ENCODE measurements at places on chromosomes 2 and 18.

DNA sequence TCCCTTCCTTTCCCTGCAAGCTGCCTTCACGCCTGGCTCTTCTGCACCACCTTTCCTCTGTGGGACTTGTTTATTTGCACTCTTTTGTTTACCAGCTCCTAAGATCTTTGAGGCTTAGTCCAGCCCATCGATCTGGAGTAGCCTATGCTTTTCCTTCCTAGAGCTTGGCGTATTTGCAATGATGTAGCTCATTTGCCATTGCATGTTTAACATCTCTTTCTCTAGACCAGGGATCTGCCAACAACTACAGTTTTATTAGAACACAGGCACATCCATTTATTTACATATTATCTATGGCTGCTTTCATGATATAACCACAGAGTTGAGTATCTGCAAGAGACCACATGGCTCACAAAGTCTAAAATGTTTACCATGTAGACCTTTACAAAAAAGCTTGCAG, 150.4 kb downstream of the RAPGEF4 start:
- no peak for DNase-seq

DNA sequence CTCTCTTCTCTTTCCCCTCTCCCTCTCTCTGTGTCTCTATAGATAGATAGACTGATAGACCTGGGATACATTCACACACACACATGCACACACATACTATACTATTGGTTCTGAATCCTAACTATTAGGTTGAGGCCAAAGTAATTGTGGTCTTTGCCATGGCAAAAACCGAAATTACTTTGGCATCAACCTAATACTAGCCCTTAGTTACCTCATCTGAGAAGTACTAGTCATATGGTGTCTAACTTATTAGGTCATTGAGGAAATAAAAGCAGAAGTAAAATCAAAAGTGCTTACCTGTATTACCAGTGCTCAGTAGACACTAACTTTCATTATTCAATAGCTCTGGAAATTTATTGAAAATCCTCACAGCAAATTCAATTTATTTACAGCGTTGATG, 451.5 kb downstream of the EPHA4 start:
- DNase-seq, result no peak

GRCh38 chr18:35326695-35327387, 17.4 kb downstream of the ZNF24 start:
- no peak for DNase-seq

- DNase-seq, result no peak
Measured at GRCh38 chr2:71727562-71727961, 274.2 kb downstream of the DYSF start.

- DNase-seq, result no peak
Measured at GRCh38 chr2:1491751-1492150, 78.5 kb downstream of the TPO start.

DNA sequence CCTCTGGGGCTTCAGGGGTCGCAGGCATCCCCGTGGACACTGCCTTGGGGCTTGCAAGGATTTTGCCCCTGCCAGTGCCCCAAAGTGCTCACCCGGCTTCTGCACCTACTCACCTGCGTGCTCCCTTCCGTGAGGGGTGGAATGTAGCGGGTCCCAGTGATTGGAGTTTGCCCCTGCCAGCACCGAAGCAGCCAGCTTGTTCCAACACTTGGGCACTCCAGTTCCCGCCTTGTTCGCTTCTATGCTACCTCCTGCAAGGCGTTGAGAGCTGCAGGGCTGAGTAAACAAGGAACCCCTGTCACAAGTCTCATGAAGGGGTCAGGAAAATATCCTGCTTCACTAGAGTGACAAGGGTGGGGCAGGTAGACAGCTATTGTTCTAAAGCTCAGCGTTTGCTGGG, 631.5 kb downstream of the EPHA4 start:
- no peak for DNase-seq

- DNase-seq, result no peak
Measured at GRCh38 chr18:71209944-71210343, 921.1 kb downstream of the SOCS6 start.

DNA sequence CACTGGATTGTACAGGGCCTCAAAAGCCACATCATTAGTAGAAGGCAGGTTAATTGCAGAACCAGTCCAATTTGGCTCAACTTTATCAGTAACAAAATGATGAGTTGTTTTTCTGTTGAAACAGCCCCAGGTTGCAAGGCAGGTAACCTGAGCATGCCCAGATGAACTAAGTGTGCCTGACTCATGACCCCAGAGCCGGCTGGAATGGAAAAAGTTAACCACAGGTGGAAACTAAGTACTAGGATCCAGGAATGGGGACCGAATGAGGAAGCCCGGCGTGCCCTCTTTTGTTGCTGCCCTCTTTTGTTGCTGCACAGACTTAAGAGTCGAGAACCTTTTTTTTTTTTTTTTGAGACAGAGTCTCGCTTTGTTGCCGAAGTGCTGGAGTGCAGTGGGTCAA, 79.5 kb upstream of the YWHAQ start:
- DNase-seq, result no peak

DNA sequence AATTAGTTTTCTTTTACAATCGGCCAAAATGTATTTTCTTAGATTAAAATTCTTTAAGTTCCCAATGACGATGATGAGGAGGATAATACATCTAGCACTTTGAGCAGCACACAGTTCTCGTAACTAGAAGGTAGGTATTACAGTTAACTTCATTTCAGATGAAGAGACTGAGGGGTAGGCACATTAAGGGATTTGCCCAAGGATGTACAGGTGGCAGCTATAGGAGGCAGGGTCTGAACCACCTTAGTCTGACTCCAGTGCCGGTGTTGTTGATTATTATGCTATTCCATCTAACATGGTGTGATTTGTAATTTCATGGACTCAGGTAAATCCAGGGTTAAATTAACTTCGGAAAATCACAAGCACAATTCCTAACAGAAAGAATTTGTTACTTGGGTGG, 1.1 kb downstream of the CD28 start:
- DNase-seq, result no peak

DNA sequence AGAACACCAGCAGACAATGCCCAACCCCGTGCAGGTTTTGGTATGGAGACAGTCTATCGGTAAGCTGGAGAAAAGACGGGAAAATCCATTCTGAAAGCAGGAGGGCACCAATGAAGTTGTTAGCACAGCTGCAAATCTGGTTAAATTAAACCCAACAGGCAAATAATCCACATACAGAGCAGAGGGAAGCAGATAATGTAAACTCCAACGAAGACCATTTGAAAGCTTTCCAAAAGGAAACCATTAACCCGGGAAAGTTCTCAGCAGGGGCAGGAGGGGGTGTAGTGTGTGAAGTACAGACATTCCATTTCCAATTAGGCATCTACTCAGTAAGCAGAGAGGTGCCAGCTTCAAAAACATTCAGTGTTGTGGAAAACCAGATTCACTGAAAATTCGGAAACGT, 10.3 kb downstream of the EDAR start:
- no peak for DNase-seq

GRCh38 chr2:162226836-162227235, 16.4 kb downstream of the FAP start:
- DNase-seq, result no peak

DNA sequence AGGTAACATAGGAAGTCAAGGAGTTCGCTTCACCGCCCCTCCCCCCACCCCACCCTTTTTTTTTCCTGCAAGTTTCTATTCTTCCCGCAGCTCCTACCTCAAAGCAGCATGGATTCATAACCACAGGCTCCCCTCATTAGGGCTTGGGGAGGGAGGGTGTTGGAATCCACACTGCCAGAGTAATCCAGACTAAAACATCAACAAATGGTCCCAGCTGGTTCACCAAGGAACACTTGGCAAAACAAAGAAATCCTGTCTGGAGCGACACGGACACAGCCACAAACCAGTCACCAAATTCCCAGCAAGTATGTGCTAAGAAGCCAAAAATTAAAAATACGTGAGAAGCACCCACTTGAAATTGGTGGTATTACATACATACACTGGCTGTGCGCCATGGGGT, 106.9 kb upstream of the PPP1CB start:
- DNase-seq, result no peak

DNA sequence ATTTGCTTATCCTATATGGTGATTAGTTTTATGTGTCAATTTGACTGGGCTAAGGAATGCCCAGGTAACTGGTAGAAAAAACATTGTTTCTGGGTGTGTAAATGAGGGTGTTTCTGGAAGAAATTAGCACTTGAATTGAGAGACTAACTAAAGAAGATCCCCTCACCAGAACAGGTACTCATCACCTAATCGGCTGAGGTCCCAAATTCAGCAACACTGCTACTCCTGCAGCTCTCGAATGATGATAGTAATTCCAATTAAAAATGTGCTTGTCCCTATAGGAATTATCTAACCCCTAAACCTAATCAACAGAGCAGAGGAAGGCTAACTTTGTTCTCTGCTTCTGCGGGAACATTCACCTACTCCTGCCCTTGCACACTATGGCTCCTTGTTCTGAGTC, 464.5 kb upstream of the CHST9 start:
- DNase-seq, result no peak

- no peak for DNase-seq
Measured at GRCh38 chr2:104845552-104845931, 8.4 kb upstream of the POU3F3 start.

- DNase-seq, result no peak
Measured at GRCh38 chr2:227703961-227704360, 13.9 kb downstream of the SLC19A3 start.

- DNase-seq, result no peak
Measured at GRCh38 chr2:165777522-165778186, 16.4 kb downstream of the GALNT3 start.

- DNase-seq, result no peak
Measured at GRCh38 chr18:35862119-35862640, 110.3 kb upstream of the RMP24 start.

DNA sequence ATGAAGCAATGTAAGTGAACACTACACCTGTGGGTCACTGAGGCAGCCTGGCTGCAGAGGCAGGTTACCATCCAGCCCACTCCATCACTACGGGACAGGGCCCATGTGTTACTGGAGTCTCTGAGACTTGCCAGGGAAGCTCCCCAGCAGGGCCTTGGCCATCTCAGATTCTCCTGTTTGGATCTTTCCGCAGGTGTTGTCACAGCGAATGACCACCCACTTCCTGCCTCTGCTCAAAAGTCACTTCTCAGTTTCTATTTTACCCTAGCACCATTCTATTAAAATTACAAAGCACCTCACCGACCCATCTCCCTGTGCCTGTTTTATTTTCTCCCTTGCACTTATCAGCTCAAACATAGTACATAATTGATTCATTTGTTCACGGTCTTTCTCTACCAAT, 34.5 kb upstream of the L3MBTL4 start:
- no peak for DNase-seq

GRCh38 chr2:110770959-110771431, 38.6 kb downstream of the ACOXL start:
- DNase-seq, result no peak

DNA sequence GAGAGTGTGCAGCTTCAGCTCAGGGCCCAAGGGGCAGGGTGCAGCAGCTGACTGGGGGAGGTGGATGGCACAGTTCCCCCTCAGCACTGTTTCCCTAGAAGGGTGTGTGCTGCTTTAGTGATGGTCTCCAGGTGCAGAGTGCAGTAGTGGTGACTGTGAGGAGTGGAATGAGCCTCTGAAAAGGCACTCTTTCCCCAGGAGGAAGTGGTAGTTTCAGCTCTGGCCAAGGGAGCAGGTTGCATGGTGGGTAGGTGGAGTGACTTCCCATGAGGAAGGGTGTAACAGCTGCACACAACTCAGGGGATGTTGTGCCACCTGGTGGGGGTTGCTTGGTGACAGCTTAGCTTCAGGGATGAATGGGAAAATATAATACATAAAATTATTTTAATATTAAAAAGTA, 251.5 kb upstream of the NXPH2 start:
- DNase-seq, result peak; percentile 23

- peak; percentile 13 for DNase-seq
Measured at GRCh38 chr2:126809340-126809739, 89.3 kb upstream of the TEX51 start.

GRCh38 chr2:118791483-118791882, 56.0 kb downstream of the EN1 start:
- no peak for DNase-seq

DNA sequence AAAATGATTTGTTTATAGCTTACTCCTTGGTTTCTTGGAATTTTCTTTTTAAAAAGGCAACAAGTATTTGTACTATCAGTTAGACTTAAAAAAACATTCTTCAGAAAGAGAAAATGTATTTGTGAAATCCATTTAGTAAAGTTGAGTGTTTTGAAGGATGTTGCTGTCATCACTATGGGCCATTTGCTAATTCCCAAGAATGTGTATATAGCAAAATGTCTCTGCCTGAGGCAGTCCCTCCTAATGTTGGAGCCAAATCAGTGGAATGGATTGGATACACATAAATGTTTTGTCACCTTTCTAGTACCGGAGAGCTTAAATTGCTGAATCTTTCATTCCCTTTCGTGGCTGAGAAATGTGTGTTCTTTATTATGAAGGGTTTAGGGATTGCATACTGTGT, 890.2 kb upstream of the ZEB2 start:
- no peak for DNase-seq

DNA sequence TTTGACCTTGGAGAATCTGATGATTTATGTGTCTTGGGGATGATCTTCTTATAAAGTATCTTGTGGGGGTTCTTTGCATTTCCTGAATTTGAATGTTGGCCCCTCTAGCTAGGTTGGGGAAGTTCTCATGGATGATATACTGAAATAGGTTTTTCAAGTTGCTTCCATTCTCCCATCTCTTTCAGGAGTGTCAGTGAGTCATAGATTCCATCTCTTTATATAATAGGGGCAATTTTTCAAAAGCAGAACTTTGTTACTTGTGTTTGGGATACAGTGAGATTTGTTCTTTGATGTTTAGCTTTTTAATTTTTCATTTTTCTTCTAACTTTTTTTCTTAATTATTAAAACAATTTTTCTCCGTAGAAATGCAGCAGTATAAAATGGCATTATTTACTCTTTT, 19.4 kb downstream of the TMEM87B start:
- no peak for DNase-seq

GRCh38 chr18:42736074-42736473, 379.4 kb downstream of the RIT2 start:
- DNase-seq, result no peak

DNA sequence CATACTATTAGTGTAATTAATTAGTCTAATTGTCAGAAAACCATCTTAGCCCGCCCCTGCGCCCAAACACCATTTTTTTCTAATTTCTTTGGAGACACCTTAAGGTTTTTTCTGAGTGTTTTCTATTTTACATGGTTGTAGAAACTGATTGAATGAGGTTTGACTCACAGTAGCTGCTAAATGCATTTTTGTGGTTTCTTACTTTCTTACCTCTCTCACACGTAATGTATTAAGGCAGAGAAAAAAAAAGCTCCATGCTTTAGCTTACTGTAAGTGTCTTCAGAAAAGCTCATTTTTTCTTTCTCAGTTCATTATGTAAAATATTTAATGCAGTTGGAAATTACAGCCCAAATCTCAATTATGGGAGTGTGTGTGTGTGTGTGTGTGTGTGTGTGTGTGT, 548.5 kb upstream of the LRRTM4 start:
- DNase-seq, result no peak

- DNase-seq, result no peak
Measured at GRCh38 chr18:3870914-3871313, 420.9 kb downstream of the TGIF1 start.

All from HuH-7 (cell line).